Esophagus muscularis mucosa (tissue), 4 donors: ENCODE measurements at places on chromosomes 5 and 9. TPM values are rescaled to one million over a fixed set of nuclear protein-coding genes. Genes with fewer than 3 reads are reported as not detected.
A peak's percentile ranks its signal among the peaks of the same experiment; 100 is the strongest.

- peak; percentile 70 for DNase-seq
These were observed 670 bp downstream of the UGT3A1 start for GRCh38 chr5:35990520-35990919.

GRCh38 chr9:98993570-98993945 lies 49.9 kb downstream of the COL15A1 start:
- DNase-seq = no peak

GRCh38 chr9:27125936-27126335 lies 16.9 kb downstream of the TEK start:
- DNase-seq = no peak

DNA sequence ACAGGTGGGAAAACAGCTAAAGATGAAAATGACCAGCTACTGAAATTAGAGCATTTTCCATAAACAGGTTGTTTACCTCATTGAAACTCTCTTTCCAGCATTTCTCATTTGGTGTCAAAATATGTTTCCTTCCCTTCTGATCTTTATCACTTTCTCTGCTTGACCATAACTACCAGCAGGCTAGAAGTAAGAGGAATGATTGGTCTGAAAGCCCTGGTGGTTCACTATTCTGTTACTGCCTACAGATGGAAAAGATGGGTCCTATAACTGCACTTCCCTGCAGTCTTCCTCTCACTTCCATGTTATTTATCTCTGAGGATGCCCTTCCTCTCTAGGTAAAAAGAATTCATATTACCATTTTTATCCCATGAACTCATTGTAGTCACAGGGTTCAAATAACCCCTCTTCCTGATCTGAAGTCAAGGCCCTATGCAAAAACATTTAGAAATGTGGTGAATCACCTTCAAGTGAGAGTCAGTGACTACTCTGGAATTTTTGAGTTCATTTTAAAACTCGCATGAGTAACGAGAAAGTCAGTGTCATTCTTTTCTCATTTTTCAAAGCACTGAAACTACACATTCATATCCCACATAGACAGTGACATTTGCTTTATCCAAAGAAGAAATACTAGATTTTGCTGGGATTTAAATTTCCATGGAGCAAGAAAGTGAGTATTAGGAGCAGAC lies 51.7 kb downstream of the ZNF474 start:
- no peak for DNase-seq

DNA sequence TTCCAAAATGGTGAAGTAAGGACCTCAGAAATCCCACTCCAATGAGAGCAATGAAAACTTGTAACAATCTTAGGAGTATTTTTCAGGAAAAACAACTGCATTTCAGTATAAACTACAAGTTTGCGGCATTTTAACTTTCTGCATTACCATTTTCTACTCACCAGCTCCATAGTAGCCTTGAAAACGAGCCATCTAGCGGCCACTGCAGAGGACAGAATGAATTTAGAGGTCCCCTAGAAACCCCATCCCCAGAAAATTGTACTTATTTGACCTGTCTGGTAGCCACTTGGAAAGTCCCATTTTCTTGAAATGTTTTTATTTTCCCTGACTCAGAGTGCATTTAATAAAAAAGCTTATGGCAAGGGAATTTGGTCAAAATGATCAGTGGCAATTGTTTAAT lies 205.4 kb upstream of the ITGA1 start:
- DNase-seq = no peak

DNA sequence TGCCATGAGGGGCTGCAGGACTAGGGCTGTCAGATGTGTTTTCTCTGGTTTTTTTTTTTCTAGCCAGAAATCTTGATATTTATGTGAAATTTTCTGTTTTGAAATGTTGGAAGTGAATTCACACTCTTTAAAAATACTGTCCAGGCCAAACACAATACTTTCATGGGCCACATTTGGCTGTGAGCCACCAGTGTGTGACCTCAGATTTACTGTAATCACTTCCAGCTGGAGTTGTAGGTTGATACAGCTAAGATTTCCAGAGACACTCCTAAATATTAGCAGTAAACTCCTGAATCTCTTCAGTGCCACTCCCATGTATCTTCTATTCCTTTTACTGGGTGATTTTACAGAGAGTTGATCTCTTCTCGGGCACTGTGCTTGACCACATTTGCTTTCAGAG lies 92.2 kb upstream of the CKMT2 start:
- no peak for DNase-seq

- DNase-seq = no peak
These were observed 172.7 kb upstream of the KLF9 start for GRCh38 chr9:70587201-70587600.

- no peak for DNase-seq
These were observed 70.1 kb downstream of the PIP5K1B start for GRCh38 chr9:68775003-68775730.

DNA sequence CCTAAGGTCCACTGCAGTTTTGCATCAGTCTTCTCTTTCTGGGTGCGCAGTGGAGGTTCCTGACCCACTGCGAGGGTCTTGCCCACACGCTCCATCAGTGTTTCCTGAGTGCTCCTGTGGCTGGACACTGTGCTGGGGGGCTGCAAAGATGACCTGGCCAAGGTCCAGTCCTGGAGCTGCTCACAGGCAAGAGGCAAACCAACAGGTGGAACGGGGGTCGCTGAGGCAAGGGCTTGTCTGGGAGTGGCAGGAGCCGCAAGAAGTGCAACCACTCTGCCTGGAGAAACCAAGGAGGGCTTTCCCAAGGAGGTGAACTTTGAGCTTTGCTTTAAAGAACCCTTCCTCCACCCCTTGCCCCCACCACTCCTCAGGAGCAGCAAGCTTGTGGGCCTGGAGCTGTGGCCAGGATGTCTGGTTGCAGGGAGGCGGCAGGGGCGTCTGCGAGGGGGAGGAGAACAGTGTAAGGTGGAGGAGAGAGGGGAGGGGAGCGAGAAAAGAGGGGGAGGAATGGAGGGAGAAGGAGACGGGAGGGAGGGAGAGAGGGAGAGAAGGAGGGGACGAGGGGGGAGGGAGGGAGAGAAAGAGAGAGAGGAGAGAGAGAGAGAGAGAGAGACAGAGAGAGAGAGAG lies 444 bp upstream of the CPLX2 start:
- DNase-seq = no peak

DNA sequence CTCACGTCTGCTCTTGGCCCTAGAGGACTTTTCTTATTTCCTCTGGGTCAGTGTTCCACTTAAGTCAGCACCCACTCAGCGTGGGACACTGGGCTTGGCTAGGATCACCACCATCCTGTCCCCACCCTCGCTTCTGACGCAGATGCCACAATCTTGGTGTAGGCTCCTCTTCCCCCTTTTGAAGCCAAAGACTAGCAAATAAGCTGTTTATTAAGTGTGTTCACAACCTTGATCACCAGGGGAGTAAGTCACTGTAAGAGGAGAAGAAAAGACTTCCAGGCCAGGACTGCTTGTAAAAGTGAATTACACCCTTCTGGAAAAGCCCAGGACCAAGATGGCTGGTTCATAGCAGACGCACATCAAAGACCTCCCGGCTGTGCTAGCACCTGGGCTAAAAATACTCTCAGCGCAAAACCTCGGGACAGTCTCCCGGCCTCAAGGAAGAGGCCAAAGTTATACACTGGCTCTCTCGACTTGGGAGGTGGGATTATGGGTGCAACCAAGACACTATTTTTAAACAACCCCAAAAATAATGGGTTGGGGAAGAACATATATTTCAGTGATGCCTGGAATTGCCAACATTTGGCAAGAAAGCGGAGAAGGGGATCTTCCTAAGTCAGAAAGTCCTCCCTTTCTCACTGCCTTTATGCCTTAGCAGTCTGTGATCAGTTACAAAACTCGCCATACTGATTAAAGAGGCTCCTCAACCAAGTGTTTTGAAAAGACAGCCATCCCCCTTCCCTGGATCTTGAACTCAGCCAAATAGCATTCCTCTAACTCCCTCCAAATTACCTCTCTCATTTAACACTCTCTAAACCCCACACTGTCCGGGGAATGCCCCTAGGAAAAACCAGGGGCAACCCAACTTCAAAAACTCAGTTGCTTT lies 69.4 kb downstream of the RAPGEF1 start:
- no peak for DNase-seq

- no peak for DNase-seq
These were observed 16.8 kb downstream of the ABCA1 start for GRCh38 chr9:104911032-104911607.

- no peak for DNase-seq
These were observed 76.4 kb downstream of the TTLL11 start for GRCh38 chr9:122016744-122017143.

GRCh38 chr5:18141222-18141621 lies 507.0 kb downstream of the TAF11L14 start:
- no peak for DNase-seq

CCL19 gene
- total RNA-seq = 0.71 TPM

ZNF483 gene
- 15.0 TPM for total RNA-seq

FBP2 gene
- total RNA-seq = not detected
